ENCODE measurements at places on chromosomes 16 and 17.

GRCh38 chr16:2147981-2148671 is at the start of gene RAB26:
Gene RAB26, plus strand, starts transcription at chr16:2148625. Its CDS starts 159 bp downstream, at chr16:2148784.
- no peak for DNase-seq

GRCh38 chr17:46819906-46820351 is 1.4 kb upstream of the WNT3 start:
- no peak for DNase-seq

- no peak for DNase-seq
Observed at GRCh38 chr17:82984751-82985427, 94.5 kb upstream of the METRNL start.

DNA sequence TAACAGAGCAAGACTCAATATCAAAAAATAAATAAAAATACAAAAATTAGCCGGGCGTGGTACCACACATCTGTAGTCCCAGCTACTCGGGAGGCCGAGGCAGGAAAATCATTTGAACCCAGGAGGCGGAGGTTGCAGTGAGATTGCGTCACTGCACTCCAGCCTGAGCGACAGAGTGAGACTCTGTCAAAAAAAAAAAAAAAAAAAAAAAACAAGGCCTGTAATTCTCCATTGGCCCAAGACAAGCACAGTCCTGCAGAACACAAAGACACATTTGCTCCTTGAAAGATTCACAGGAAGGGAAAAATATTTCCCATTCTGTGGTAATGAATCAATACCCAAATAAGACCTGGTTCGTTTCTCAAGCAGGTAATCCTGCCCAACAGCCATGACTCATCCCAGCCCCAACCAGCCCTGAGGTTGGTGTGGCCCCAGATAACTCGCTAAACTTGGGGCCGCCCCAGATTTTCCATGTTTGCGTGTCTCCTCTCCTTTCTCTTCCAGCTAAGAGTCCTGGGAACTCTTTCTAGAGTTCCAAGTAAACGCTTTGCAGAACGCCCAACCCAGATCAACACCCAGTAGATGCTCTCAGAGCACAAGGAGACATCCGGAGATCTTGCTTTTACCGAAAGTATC is 40.3 kb upstream of the SNN start:
- DNase-seq: no peak

DNA sequence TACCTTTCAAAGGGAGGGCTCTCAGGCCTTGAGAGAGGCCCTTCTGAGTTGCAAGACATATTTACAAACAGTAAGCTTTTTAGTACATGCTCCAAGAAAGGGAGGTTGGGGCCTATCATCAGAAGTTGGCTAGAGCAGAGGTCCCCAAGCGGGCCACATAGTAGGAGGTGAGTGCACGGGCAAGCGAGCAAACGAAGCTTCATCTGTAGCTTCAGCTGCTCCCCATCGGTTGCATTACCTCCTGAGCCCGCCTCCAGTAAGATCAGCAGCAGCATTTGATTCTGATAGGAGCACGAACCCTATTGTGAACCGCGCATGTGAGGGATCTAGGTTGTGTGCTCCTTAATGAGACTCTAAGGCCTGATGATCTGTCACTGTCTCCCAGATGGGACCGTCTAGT is 26.2 kb downstream of the PRDM7 start:
- no peak for DNase-seq

Data from SW 1271 (cell line).